HAP-1 (cell line): ENCODE measurements at places on chromosomes 11 and 22.

DNA sequence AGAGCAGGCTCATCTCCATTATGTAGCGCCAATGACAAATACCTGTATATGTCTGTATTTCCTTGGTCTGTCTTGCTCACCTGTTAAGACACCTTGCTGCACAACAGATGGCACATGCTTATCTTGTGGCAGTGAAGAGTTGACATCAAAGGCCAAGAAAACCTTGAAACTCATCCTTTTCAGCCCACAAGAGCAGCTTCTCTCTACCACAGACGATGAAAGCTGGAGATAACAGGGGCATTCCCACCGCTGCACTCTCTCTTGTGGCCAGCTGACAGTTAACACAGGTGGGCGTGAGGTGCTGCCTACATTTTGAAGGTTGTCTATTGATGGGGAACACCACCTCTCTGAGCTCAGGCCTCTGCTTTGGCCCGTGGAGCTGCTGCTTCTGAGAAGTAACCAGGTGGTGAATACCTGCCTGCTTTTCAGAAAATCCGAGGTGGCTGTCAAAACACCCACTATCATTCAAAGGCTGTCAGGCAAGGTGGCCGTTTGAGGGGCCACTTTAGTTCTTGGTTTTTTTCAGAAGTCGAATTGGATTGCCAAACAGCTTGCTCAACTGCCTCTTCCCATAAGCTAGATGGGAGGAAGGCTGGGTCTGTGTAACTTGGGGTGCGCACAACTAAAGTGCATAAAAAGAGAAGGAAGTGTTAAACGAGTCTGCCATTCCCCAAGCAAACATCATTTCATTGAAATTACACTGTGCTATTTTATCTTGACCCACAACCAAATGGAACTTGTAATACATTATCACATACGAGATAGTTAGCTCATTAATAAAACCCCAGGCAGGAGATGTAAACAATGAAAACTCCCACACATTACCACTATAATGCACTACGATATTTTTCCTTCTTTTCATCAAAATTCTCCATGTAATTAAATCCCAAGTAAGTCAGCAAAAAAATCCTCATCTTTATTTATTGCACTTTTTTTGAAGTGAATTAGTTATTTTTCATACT lies 87.1 kb upstream of the RAG2 start:
- DNase-seq, result no peak

DNA sequence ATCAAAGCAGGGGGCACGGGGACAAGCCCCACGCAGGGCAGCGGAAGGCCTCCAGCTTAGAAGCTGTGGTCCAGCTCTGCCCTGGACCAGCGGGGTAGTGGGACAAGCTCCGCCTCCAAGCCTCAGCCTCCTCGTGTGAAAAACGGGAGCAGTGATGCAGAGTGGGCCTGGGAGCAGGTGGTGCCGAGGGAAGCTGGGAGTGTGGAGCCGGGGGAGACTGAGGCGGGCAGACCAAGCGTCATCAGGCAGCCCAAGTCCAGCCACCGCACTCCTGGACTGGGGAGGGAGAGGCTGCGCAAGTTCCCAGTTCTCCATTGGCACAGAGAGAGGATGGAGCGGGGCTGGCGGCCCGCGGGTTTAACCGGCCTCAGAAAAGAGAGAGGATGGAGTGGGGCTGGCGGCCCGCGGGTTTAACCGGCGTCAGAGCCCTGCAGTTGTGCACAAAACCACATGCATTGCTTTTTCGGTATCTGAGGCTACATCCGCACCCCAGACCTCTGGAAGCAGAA lies 68.1 kb upstream of the PHF21B start:
- no peak for DNase-seq

GRCh38 chr11:114170226-114170625 lies 110.7 kb downstream of the ZBTB16 start:
- DNase-seq, result no peak

GRCh38 chr11:79852176-79852575 lies 411.3 kb upstream of the TENM4 start:
- DNase-seq, result no peak

- no peak for DNase-seq
Measured at GRCh38 chr22:27808451-27809225, 7.1 kb upstream of the MN1 start.

- DNase-seq, result no peak
Measured at GRCh38 chr11:107050121-107050520, 31.8 kb upstream of the GUCY1A2 start.

DNA sequence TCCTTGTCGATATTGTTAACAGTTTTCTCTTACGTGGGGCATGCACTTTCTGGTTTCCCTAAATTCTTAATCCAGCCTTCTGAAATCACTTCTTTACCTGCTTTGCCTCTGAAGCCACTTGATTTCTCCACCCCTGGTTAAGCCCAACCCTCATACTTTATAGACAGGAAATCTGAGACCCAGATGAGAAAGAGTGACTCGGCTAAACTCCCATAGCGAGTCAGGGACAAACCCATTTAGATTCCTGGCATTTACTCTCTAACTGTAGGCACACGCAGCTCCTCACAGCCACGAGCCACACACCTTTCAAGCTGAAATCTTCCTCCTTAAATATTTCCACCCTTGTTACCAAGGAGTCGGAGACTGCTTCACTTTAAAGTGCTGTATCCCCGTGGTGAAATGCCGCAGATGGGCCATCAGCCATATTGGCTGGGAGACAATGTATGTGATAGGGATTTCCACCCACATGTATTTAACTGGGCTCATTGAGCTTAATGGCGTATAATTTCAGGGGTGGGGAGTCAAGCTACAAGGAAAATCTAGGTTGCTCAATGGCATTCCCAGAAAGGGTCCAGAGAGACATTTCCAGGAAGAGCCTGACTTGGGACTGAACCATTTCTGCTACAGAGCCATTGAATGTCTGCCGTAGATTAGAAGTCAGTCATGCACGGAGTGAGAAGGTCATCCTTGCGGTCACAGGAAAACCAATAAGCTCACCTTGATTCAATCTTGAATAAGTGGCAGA lies 49.9 kb upstream of the GRK3 start:
- DNase-seq, result no peak

- no peak for DNase-seq
Measured at GRCh38 chr22:21951931-21952465, 650 bp downstream of the PPM1F start.

GRCh38 chr11:111435046-111435698 lies 56.1 kb upstream of the POU2AF1 start:
- DNase-seq, result no peak

DNA sequence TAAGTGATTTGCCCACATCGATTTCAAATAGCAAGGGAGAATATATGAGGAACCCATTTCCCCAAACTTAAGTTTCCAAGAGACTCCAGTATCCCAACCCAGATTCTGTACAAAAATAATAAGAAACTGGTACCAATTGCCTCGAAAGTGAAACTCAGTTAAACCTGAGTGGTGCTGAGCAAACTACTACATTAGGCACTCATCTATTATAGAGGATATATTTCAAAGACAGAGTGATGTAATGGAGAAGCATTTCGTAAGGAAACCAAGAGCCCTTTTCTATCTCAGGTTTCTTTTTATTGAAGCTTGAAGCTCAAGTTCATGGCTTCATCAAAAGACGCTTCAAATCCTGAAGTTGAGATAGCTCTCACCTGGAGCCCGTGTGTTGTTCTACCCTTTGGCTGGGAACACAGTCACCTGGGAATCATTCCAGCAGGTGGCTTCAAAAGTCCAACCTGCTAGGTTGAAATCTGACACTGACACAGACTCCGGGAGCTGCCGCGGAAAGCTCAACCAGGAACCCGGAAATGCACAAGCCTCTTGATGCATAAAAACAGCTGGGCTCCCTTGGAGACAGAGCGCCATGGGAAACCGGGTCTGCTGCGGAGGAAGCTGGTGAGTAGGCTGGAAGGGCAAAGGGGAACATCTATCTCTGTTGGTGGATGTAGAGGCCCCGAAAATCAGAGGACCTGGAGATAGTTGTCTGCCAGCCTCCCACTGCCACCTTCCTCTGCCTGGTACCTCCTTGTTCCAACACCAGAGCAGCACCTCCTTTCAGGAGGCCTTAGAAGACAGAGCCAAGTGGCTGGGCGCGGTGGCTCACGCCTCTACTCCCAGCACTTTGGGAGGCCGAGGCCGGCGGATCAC lies at the start of gene C11orf52:
Gene C11orf52, plus strand, starts transcription at position 524 of the 867 bp plus-strand sequence. Its CDS starts 60 bp downstream, at position 584.
- DNase-seq, result no peak

GRCh38 chr22:44540756-44541670 lies 43.0 kb upstream of the RTL6 start:
- DNase-seq, result no peak

DNA sequence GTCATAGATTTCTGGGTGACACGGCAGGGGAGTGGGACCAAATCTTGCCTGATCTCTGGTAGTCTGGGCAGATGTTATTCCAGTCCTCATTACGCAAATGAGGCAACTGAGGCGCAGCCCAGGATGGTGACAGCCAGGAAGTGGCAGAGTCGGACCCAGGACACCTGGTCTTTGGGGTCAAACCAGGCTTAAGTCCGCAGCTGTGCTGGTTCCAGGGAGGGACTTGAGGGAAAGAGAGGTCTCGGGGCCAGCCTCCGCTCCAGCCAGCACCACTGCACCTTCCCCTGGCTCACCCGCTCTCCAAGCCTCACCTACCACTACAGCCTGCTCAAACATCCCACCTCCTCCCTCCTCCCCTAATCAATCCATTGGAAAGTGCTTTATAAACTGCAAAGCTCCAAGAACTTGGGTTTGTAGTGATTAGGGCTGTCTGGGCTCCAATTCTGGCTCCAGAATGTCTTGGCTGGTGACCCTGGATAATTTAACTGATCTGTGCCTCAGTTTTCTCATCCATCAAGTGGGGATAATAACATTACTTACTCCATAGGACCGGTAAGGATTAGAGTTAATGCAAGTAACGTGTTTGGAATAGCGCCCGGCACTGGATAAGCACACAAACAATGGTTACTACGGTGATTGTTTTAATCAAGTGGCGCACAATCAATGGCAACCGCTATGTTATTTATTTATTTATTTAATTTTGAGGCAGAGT lies 526 bp upstream of the PNPLA5 start:
- DNase-seq, result no peak

DNA sequence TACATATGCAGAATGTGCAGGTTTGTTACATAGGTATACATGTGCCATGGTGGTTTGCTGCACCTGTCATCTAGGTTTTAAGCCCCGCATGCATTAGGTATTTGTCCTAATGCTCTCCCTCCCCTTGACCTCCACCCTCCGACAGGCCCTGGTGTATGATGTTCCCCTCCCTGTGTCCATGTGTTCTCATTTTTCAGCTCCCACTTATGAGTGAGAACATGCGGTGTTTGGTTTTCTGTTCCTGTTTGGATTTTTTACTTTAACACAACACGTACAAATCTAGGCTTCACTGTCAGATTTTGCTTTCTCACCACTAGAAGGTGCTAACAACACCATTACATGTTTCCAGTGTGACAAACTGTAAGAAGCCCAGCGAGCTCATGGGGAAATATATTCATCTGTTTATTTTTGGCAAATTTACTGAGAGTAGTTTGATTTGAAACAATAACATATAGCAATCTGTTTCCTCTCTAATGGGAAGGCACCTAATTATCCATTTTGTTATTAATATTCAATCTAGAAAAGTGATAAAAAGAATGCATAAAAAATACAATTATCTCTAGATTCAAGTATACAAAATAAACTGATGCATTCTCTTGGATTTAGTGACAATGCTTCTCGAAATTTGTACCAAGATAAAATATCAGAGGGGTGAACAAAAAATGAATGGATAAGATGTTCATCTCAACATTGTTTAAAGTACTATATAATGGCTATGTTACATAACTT lies 23.2 kb upstream of the BIRC3 start:
- DNase-seq, result no peak

GRCh38 chr11:96341211-96342013 lies 1.6 kb downstream of the MAML2 start:
- no peak for DNase-seq

DNA sequence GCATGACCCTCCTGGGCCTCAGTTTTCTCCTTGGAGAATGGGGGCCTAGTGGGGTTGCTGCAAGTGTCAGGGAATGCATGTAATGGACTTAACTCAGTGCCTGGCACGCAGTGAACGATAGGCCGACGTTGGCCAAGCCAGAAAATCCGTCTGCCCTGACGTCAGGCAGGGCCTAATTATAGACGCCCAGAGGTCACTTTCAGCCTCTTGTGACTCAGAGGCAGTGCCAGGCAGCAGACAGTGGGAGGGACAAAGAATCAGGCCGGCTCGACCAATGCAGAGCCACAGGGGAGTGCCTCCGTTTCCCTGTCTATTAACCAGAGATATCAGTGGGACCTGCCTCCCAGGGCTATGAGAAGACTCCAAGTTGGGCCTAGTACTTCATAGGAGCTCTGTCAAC lies 115.0 kb downstream of the MN1 start:
- no peak for DNase-seq

DNA sequence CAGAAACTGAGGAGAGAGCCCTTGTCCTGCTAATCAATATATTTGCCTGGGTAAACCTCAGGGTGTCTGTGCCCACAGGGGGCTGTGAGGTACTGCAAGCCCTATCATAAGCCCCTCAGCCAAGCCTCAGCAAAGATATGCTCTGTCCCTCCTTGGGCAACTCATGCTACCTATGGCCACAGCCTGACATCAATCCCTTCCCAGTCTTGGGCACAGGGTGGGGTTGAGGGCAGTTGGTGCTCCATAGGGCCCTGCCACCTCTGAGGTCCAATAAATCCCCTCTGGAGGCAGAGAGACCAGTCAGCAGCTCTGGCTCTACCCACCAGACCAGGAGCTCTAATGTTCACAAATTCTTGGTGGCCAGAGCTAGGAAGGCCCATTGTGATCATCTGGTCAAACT lies 23.8 kb downstream of the TPBGL start:
- no peak for DNase-seq

- DNase-seq, result no peak
Measured at GRCh38 chr22:17434856-17435255, 65.6 kb downstream of the CECR2 start.

- no peak for DNase-seq
Measured at GRCh38 chr22:39173050-39173706, 20.7 kb upstream of the CBX7 start.

DNA sequence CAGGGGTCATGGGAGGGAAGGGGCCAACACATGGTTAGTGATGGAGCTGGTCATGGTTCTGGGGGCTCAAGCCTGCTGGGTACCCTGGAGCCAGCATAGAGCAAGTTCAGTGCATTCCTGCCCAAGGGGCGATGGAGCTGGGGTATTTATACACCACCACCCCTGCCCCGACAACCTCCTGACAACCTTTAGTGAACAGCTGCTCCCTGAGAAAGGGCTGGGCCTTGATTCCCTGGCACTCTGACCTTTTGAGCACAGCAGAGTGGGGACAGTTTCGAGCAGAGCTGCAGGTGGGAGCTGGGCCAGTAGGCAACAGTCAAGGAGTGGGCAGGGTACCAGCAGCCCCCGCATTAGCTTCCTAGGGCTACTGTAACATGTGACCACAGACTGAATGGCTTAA lies 6.0 kb downstream of the PARVG start:
- DNase-seq, result no peak
